BE2C (cell line): ENCODE measurements at places on chromosomes 4 and X.

GRCh38 chr4:114807759-114808404 lies 209.3 kb downstream of the UGT8 start:
- DNase-seq = peak; percentile 45

DNA sequence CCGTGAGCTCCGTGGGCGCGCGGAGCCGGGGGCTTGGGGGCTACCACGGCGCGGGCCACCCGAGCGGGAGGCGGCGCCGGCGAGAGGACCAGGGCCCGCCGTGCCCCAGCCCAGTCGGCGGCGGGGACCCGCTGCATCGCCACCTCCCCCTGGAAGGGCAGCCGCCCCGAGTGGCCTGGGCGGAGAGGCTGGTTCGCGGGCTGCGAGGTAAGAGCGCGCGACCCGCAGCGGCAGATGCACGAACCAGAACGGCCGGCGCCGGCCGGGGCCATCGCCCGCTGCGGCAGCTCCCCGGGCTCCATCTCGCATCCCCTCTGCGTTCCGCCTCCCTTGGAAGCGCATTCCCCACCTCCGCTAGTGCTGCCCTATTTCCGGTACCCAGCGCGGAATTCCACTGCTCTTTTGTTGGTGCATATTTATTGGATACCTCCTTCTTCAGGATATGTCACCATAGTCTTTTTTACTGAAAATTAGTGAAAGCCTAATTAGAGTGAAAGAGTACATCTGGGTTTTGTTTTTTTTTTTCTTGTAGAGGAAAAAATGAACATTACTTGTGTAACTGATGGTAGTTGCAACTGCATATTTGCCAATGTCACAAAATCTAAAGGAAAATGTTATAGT lies 797 bp downstream of the PKD2 start:
- peak; percentile 66 for DNase-seq

GRCh38 chr4:176814770-176815169 lies 22.0 kb upstream of the VEGFC start:
- DNase-seq = no peak

DNA sequence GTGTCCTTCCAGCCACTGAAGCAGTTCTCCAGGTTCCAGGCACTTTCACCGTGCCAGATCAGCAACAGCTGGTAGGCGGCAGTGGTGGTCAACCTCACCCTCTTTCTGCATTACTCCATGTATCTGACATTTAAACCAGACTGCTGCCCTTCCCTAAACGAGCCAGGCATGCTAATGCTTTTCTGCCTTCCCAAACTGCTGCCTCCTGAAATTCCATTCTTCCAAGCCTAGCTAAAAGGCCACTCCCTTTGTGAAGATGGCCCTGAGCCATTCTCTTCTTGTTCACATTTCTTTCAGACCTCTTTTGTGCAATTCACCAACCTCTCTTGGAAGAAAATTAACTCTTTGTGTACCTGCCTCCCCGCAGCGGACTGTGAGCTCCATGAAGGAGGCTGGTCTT lies 73.7 kb downstream of the CHST7 start:
- DNase-seq = no peak
